ENCODE measurements at places on chromosomes 13 and 19.

DNA sequence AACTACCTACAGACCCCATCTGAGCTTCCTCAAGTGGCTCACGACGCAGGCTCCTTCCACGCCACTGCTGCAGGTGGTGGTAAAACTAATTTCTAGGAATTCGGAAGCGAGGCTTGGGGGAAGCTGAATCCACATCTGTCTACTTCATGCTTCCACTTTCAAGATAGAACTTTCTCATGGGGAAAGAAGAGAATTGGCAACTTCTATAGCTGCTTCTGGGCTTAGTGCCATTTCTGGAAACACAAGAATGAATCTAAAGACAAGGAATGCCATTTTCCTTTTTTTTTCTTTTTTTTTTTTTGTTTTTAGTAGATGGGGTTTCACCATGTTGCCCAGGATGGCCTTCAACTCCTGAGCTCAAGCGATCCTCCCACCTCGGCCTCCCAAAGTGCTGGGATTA is 2.8 kb upstream of the NLRP12 start:
- no peak for DNase-seq

GRCh38 chr13:24925318-24926231 is 161.6 kb downstream of the RNF17 start:
- no peak for DNase-seq

GRCh38 chr19:8592231-8593009 is 15.2 kb upstream of the MYO1F start:
- peak; percentile 93 for DNase-seq

DNA sequence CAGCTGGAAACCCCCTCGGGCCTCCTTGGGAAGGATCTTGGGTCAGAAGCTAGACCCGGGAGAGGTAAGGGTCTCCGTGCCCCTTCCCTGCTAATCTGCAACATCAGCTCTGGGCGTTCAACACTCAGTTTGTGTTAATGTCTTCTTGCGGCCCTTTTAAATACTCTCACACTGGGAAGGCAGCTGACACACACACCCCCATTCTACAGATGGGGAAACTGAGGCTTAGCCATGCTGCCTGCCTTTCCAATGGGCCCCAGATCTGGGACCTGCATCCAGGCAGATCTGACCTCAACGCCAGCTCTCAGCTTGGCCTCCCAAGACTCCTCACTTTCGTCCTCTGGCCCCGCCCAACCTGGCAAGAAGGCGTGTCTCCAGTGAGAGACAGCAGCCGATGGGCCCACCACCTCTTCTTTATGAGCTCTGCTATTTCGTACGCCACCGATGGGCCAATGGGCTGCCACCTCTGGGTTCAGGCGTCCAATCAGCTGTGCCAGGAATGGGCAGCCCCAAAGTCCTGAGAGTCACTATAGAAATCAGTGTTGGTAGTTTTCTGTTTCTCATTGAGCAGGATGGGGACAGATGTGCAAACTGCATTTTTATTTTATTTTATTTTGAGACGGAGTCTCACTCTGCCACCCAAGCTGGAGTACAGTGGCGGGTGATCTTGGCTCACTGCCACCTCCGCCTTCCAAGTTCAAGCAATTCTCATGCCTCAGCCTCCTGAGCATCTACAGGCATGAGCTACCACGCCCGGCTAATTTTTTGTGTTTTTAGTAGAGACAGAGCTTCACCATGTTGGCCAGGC is 43.8 kb downstream of the DNM2 start:
- DNase-seq = no peak

- DNase-seq = no peak
These were observed 1.3 kb downstream of the TFDP1 start for GRCh38 chr13:113585896-113586295.

GRCh38 chr13:68063181-68063580 is 833.0 kb upstream of the PCDH9 start:
- DNase-seq = no peak

- DNase-seq = no peak
These were observed 20.1 kb downstream of the STOML3 start for GRCh38 chr13:38970380-38971051.

DNA sequence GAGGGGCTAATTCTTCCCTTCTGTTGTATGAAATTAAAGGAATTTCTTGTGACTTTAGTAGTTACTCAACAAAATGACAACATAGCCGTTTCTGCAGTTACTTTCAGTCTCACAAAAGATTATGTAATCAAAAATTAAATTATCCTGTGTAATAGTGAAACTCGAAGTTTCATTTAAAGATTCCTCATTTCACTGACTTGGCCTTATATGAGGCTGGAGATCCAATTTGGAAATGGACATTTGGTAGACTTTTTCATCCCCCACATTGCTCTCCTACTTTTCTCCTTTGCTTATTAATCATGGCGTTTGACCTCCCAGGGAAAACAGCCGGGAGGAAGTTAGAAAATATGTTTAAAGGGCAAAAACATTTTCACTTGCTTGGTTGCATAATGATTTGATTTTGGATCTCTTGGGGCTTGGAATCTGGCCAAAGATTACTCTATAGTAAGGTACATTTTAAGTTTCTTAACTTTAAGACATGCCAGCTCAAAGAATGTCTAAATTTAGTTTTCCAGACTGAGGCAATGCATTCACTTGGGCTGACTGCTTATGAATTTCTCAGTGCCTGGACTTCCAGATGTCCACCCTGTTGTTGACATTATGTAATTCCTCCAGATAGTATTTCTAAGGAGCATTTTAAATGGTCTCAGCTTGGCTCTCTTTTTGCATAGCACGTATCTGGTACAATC is 1364.9 kb upstream of the MIR17HG start:
- no peak for DNase-seq

DNA sequence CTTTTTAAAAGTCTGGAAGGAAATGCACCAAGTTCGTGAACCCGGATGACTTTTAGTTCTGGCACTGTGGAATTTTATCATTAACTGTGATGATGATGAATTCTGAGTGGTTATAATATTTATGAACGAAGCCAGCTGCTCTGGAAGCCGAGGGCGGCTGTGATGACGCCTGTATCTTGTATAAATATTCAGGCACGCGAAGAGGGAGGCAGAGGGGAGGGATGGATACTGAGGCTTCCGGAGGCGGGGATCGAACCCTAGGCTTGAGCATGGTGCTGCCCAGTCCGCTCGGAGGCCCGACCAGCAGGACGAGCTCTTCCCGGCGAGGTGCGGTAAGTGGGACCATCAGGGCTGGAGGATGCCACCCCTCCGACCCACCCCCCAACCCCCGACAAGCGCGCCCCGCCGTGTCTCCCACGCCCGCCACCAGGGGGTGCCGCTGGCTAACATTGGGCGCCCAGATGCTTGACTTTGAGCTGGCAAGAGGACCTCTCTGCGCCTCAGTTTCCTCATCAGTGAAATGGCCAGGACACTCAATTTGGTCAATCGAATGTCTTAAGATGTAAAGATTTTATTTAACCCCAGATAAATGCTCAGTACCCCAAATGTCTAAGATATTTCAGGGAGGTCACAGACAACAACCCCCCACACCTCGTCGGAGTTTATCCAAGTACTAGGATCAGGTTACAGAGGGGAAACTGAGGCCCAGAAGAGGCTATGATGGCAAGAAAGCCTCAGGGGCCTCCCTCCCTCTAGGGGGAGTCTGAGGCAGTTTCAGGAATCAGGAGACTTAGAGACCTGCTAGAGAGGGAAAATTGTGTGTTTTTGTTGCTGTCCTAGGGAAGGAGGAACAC is 4.5 kb upstream of the RAB3A start:
- no peak for DNase-seq

GRCh38 chr19:2503521-2504109 is 27.7 kb downstream of the GADD45B start:
- DNase-seq = no peak

DNA sequence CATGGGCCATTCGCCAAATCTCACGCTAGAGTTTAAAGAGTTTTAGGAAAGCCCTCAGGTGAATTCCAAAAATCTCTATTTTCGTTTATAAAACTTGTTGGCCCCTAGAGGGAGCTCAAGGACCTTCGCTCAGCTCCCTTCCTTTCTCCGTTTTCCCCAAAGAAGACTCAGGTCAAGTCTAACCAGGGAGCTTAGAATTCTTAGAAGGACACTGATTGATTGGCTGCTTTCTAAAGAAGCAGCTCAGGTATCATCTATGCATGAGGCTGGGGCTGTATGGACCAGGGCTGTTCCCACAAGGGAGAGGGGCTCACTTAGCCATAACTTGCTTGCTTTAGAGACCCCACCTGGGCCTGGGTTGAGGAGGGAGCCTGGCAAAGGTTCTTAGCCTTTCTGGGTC is 20.5 kb downstream of the DZIP1 start:
- DNase-seq = no peak

DNA sequence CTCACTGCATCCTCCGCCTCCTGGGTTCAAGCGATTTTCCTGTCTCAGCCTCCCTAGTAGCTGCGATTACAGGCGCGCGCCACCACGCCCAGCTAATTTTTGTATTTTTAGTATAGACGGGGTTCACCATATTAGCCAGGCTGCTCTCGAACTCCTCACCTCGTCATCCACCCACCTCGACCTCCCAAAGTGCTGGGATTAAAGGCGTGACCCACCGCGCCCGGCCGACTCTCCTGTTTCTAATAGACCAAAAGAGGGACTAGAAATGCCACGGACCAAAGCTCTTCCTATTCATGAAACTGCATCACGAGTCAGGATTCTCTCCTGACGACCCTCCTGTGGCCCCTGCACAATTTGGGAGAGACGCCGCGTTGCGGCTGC is 563 bp downstream of the ZNF43 start:
- DNase-seq = no peak

GRCh38 chr13:20940083-20940482 is 37.5 kb upstream of the XPO4 start:
- DNase-seq = no peak

DNA sequence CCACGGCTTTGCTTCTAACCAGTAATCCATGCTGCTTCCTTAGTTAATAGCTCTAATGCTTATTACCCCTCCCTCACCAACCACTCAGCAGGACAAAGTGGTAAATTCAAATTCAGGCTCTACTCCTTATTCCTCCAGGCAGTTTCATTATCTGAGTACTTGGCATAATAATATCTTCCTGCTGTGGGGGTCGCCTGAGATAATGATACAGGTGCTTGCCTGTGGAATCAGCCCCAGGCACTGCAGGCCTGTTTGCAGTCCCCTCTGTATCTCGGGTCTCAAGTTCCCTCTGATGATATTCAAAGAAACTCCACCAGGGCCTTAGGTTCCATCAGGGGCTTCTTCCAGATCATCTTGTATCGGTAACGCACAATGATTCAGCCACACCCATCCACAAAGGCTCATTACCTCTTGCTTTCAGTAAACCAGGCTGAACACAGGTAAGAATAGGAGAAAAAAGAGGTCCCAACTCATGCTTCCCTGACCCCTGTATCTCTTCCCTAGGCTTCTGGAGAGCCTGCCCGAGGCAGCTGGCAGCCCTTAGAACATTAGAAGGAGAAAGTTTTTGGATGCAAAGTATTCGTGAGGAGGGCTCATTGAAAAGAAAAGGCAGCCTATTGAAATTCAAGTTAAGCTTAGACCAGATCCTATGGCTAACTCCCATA is 14.3 kb upstream of the FOXO1 start:
- DNase-seq = no peak

GRCh38 chr13:60286707-60287106 is 110.3 kb upstream of the TDRD3 start:
- DNase-seq = no peak

GRCh38 chr19:2014131-2014571 is 1.4 kb downstream of the BTBD2 start:
- DNase-seq = no peak

DNA sequence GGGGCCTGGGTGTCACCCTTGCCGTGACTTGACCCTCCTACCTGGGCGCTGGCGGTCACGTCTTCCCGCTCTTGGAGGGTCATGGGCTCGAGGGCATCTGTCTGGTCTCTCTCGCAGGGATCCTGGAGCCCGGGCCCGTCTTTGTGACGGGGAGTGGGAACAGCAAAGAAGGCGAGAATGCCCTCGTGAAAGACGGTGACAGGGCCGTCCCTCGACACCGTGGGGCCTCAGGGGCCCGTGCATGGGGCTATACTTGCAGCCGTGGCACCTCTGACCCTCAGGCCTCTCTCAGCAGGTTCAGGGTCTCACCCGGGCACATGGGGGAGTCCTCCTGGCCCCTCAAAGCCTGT is 20.9 kb upstream of the MATK start:
- DNase-seq = no peak

DNA sequence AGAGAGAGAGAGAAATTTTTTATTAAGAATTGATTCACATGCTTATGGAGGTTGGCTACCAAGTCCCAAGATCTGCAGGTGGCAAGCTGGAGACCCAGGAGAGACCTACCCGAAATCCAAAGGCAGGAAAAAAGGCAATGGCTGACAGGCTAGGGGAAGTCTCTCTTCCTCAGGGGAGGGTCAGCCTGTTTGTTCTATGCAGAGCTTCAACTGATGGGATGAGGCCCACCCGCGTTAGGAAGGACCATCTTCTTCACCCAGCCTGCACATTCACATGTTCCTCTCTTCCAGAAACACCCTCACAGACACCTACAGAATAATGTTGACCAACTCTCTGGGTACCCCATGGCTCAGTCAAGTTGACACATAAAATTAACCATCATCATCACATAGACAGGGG is 65.3 kb upstream of the SERP2 start:
- no peak for DNase-seq

DNA sequence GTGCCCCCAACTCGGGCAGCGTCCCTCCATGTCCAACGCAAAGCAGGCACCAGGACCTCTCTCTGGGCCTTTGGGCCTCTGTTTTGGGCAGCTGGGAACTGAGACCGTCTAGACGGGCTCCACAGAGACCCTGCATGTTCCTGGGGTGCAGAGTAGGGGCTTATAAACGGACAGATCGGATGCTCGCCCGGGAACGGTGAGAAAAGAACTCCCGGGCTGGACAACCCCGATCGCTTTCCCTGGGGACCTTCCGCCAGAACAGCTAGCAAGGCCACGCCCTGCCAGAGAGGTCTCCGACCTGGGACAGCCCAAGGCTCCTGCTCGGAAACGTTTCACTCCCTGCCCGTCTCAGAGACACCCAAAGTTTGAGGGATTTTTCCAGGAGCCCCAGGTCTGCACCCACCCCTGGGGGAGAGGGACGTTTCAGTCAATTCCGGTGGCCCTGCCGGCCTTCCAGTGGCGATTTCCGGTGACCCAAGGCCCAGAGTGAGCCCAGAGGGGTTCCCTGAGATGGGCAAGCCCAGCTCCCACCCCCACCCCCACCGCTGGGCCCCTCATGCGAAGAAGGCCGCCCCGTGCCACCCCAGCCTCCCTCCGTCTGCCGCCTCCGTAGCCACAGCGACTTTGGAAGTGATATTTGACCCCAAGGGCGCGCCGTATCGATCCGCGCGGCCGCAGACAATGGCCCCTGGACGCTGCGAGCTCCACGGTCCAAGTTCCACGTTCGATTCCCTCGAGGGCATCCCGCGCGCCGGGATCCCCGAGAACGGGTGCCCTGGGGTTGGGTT is 1.7 kb downstream of the NR2F6 start:
- peak; percentile 14 for DNase-seq

GRCh38 chr13:42283574-42283973 is 11.6 kb downstream of the AKAP11 start:
- DNase-seq = no peak

GRCh38 chr19:41076286-41076685 is 12.0 kb upstream of the CYP2A13 start:
- no peak for DNase-seq

- no peak for DNase-seq
These were observed 45.5 kb downstream of the COL4A1 start for GRCh38 chr13:110261166-110262081.
